ENCODE measurements at places on chromosomes 11 and 22.

DNA sequence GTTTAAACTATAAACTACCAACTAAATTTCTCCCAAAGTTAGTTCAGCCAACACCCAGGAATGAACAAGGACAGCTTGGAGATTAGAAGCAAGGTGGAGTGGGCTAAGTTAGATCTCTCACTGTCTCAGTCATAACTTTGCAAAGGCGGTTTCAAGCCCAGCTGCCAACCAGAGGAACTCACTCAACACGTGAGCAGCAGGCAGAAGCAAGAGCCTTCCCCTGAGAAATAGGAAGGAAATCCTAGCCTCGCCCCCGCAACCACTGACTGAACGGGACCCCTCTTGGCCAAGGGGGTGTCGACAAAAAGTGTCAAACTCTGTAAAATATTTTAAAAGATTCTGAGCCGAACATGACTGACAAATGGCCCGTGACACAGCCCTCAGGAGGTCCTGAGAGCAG is 4.4 kb upstream of the KRTAP5-9 start:
- peak; percentile 5 for DNase-seq

GRCh38 chr11:6771926-6772893 is at the start of gene OR2AG2:
Gene OR2AG2, minus strand, starts transcription at chr11:6771976. Its CDS starts 3,019 bp downstream, at chr11:6768957.
- DNase-seq, result no peak

DNA sequence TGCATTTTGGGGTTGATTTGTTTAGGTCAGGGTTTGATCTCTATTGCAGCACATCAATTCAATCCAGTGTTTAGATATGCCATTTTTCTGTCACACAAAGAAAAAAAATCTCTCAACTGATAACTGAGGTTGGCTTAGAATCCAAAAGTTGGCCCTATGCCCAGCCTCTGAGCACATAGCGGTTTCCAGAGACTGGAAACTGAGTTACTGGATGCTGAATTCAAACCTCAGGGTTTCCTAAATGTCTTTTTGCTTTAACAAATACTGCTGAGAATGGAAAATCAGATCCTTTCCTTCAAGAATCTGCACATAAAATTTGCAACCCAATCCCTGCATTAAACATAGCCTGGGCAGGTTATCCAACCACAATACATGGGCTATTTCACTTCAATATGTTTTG is 4.0 kb downstream of the P4HA3 start:
- DNase-seq, result no peak

GRCh38 chr11:95911369-95911759 is 12.5 kb downstream of the MTMR2 start:
- no peak for DNase-seq

DNA sequence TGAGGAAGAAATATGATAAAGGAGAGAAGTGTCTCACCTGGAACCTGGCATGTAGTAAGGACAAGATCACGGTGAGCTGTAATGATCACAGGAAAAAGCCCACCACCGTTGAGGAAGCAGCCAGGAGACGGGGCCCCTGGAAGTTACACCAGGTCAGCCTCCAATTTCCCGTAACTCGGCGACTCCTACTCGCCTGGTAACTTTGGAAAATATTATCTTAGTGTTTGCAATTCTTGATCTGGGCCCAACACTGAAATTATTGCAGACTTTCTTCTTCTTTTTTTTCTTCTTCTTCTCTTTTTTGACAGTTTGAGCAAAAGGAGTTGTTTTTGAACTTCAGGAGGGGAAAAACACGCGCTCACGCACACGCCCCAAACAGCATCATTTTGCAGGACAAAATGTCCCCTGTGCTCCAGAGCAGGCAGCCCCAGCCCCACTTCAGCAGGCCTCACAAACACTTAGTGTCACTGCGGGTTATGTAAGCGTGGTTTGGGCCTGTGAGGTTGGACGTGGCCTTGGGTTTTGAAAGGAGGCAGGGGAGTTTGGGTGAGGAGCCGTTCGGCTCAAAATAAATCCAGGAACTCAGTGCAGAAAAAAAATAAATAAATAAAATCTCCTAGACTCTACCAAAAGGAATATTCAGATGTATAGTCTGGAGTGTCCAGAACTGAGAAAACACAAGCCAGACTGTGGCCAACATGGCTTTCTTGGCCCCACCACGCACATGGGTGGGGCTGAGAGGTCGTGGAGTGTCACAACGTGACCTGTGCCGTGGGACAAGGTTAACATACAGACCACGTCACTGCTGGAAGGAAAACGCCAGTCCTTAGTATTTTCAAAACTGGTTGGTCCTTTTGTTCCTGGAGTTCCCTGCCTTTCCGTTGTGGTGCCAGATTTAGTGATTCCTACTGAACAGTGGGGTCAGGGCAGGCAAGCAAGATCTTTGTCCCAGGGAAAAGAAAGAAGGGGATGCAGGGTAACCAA is 26.3 kb upstream of the MN1 start:
- no peak for DNase-seq

DNA sequence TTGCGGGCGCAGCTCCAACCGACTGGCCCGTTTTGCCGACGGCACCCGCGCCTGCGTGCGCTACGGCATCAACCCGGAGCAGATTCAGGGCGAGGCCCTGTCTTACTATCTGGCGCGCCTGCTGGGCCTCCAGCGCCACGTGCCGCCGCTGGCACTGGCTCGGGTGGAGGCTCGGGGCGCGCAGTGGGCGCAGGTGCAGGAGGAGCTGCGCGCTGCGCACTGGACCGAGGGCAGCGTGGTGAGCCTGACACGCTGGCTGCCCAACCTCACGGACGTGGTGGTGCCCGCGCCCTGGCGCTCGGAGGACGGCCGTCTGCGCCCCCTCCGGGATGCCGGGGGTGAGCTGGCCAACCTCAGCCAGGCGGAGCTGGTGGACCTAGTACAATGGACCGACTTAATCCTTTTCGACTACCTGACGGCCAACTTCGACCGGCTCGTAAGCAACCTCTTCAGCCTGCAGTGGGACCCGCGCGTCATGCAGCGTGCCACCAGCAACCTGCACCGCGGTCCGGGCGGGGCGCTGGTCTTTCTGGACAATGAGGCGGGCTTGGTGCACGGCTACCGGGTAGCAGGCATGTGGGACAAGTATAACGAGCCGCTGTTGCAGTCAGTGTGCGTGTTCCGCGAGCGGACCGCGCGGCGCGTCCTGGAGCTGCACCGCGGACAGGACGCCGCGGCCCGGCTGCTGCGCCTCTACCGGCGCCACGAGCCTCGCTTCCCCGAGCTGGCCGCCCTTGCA is 1.0 kb downstream of the FJX1 start:
- peak; percentile 58 for DNase-seq

GRCh38 chr11:96021901-96022650 is 98.2 kb upstream of the MTMR2 start:
- DNase-seq, result no peak

- peak; percentile 13 for DNase-seq
Observed at GRCh38 chr11:116986521-116987105, 111.6 kb downstream of the SIK3 start.

DNA sequence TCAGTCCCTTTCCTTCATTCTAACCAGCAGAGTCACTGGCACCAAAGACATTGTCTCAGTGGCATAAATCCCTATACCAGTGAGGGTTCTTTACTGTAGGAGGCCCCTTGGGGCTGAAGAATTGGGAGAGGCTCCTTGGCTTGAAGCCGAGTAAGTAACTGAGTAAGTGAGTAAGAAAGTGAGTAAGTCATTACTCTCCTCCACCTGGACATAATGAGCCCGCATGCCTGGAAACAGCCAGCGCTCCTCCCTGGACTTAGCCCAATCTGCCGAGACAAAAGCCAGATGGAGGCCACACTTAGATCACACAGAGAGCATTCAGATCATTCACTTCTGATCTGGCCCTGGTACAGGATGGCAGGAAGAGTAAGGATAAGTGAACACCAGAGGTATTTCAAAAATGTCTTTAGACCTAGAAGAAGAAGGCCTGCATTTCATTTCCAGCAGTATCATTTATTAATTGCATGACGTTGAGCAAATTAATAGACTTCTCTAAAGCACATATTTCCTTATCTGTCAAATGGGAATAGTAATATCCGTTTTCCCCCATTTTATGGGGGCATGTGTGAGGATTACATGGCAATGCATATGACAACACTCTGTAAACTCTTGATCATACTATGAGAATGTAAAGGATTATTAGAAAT is 8.2 kb upstream of the MICAL3 start:
- DNase-seq, result no peak

- no peak for DNase-seq
Observed at GRCh38 chr11:79708319-79708932, 267.6 kb upstream of the TENM4 start.

DNA sequence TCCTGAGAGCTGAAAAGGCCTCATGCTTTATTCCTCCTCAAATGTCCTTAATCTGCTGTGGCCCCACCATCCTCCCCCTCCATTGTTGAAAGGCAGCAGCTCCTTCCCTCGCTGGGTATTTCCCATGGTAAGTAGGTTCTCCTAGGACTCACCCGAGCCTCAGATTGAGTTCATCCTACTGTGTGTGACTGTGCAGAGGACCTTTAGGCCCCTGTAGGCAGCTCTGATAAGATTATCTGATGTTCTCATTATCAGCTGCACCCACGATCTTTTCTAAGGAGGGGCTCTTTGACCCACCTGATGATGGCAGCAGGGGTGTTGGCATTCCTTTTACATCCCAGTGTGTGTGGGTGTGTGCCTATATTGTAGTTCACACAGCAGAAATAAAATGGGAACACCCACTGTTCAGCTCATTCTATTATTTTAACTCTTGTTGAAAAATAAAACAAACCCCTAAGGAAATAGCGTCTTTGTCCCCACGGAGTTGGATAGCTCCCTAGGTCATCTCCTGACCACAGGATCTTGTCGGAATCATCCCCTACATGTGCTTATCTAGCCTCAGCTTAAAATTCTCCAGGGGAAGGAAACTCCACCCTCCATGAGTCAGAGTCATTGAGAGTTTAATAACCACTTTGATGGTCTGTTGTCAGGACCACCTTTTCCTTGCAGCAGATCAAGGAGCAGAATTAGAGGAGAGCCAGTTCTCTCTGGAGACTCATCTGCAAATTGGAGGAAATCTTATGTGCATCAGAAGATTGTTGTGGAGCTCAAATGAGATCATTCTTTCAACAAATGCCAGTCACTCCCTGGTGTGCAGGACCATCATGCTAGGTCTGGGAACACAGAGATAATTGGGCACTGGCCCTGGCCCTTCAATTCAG is 19.3 kb downstream of the ENDOD1 start:
- no peak for DNase-seq

DNA sequence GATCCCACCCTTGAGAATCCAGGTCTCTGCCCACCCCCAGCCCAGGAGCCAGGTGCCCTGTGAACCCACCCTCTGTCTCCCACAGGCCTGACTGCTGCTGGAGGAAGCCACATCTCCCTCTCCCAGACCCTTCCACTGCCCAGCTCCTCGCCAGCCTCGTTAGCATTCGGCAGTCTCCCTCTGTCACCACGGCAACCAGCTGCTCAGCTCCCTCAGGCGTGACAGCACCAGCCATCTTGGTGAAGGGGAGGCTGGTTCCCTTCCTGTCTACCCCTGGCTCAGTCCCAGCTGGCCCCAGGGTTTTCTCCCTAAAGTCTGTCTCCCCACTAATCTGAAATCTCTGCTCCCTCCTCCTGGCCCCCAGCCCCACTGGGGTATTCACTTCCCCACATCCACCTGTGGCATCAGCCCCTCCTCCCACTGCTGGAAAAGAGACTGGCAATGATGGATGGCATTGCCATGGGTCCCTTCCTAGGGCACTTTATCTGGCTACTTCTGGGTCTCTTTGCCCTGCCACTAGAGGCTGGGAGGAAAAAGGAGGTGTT is 28.1 kb downstream of the NRXN2 start:
- no peak for DNase-seq

GRCh38 chr11:44760917-44761550 is 34.3 kb downstream of the TSPAN18 start:
- DNase-seq, result no peak

DNA sequence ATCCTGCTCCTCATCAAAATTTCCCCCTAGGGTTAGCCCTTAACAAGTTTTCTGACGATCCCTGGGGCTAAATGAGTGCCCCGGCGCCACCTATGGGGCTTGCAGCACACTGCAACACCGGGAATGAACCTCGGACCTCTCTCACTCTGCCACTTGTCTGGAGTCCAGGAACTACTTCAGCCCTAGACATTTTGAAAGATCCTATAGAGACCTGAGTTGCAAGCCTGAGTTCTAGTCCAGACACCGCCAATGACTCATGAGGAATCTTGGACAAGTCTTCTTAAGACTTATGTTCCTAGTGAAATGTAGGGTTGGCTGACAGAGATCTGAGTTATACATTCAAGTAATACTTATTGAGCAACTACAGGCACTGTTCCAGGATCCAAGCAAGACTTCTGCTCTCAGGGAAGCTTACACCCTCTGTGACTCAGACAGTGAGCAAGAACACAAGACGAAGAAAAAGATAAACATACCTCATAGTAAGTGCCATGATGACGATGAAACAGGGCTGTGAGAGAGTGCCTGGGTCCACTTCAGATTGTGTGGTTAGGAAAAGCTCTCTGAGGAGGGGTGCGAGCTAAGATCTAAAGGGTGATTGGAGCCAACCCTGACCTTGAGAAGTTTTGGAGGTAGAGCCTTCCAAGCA is 10.2 kb upstream of the STK33 start:
- DNase-seq, result peak; percentile 54

GRCh38 chr11:34508524-34508923 is 5.1 kb downstream of the ELF5 start:
- DNase-seq, result no peak

- no peak for DNase-seq
Observed at GRCh38 chr22:43365715-43366440, 22.7 kb upstream of the SCUBE1 start.

DNA sequence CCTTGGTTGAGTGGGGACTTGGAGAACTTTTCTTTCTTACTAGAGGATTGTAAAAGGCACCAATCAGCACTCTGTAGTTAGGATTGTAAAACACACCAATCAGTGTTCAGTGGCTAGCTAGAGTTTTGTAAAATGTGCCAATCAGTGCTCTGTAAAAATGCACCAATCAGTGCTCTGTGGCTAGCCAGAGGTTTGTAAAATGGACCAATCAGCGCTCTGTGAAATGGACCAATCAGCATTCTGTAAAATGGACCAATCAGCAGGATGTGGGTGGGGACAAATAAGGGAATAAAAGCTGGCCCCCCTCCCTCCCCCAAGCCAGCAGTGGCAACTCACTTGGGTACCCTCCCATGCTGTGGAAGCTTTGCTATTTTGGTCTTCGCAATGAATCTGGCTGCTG is 5.5 kb upstream of the DRG1 start:
- DNase-seq, result no peak

DNA sequence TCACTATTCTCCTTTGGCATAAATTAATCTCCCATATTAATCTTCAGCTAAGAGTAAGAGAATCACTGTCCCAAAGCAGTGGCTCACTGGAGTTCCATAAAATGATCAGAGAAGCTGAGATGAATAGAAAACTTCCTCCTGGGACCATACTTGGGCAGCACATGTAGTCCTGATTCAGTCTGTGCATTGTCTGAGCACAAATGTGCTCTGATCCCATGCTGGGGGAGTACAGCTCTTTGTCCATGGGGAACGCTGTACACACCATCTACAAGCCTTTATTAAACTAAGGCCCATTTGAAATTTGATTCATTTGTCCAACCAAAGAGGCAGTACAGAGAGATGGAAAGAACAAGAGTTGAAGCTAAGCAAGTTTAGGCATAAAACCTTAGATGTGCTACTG is 147.4 kb upstream of the PGR start:
- DNase-seq, result no peak

Data from stimulated activated CD4-positive, alpha-beta T cell treated with anti-CD3 and anti-CD28 coated beads, Interleukin-15, amount 100 ng/mL, for 24 hours (primary cell).